ENCODE measurements at places on chromosomes 3 and 15.
A peak's percentile ranks its signal among the peaks of the same experiment; 100 is the strongest.

DNA sequence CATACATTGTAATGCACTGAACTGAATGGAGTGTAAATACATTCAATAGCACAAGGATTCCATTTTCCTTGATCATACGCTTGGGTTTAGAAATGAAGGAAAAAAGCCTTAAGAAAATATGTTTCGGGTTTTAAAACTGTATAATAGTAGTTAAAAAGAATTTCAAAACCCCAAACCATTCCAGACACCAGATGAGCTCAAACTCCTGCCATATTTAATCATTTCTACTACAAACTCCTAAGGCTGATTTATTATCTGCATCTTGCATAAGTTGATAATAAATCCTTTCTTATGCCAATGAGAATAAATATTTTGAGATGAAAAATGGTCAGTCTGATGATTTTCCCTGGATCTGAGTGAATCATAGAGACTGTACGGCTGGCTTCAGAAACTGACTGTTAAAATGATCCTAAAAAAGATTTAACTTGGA is 51.0 kb downstream of the NR1D2 start:
- no peak for DNase-seq

DNA sequence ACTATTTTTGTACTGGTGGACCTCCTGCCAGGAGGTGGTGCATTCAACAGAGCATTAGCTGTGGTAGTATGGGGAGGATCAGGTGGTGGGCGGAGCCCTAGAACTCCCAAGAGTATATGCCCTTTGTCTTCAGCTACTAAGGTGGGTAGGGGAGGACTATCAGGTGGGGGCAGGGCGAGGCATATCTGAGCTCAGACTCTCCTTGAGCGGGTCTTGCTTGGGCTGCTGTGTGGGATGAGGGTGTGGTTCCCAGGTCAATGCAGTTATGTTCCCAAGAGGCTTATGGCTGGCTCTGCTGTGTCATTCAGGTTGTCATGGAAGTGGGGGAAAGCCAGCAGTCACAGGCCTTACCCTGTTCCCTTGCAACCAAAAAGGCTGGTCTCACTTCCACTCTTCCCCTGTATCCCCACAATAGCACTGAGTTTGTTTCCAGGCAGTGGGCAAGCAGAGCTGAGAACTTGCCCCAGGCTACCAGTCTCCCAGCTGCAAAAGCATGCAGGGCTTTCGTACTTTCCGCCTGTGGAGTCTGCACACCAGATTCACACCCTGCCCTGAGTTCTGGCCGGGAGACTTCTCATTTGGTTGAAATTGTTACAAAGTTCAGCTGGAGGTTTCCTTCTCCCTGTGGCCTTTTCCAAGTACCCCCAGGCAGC is 93.7 kb upstream of the DPPA4 start:
- no peak for DNase-seq

- no peak for DNase-seq
Observed at GRCh38 chr3:59605944-59606534, 556.2 kb upstream of the CFAP20DC start.

- peak; percentile 35 for DNase-seq
Observed at GRCh38 chr15:62972814-62973213, 69.7 kb upstream of the TPM1 start.

GRCh38 chr15:65026756-65027155 is 2.7 kb downstream of the MTFMT start:
- no peak for DNase-seq

DNA sequence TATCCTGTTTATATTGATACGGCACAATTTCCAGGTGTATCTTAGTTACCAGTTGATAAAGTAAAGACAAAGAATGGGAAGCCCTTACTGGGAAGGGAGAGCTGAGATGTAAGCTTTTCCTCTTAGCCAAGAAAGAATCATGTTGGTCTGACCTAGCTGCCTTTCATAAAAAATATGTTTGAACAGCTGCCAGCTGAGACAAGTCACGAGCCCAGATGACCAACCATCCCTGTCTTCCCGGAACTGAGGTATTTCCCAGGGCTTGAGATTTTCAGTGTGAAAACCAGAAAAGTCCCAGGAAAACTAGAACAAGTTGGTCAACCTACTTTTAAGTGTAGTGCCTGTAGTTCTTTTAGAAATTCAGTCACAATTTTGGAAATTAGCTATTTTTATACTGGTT is 3.6 kb upstream of the MYH15 start:
- DNase-seq: peak; percentile 7

- no peak for DNase-seq
Observed at GRCh38 chr3:188553569-188553968, 399.6 kb downstream of the LPP start.

DNA sequence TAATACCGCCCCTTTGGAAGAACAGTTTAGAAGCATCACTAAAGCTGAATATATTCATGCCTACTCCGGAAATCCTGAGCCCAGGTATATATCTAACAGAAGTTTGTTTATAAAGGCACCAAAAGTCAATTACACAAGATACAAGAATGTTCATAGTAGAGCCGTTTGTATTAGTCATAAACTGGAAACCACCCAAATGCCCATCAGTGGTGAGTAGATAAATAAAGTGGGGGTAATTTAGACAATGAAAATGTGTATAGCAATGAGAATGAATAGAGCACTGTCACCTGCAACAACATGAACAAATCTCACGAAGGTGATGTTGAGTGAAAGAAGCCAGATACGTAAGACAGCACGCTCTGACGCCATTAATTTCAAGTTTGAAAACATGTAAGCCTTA is 68.3 kb upstream of the GLCE start:
- DNase-seq: peak; percentile 47

- DNase-seq: no peak
Observed at GRCh38 chr3:144770915-144771351, 799.3 kb downstream of the DIPK2A start.

Measured in HFFc6 (cell line).